ENCODE measurements at places on chromosomes 3 and 15.

DNA sequence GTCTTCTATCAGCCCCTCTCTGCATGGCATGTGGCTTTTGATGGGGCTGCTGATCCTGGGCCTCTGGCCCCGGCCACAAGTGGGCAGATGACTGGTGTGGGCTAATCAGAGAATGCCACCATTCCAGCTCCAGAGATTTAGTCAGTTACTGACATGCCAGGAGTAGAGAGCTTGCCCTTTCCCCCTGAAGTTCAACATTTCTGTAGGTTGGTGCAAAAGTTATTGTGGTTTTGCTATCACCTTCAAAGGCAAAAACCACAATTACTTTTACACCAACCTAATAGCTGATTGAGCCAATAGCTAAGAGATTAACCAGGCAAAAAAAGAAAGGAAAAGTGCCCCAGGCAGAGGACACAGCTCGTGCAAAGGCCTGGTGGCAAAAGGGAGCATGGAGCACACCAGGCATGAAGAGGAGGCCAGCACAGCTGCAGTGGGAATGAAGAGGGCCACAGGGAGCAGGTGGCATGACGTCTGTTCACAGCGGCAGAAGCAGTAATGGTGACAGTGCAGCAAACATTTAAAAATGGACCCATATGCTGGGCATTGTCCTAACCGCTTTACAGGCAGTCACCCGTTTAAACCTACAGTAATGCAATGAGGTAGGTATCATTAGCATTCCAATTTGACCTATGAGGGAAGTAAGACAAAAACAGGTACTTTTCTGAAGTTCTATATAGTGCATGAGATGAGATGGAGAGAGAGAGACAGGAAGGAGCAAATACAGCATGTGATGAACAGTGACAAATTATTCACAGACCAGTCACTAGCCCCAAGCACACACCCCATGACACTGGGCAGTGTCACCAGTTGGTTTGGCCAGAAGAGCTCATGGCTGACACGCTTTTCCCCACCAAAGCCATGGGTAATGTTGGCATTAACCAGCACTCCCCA lies 373.0 kb upstream of the PROK2 start:
- DNase-seq: no peak

- DNase-seq: no peak
These were observed 14.2 kb upstream of the SPATA12 start for GRCh38 chr3:57046101-57046765.

GRCh38 chr15:92492551-92493115 lies 99.0 kb downstream of the ST8SIA2 start:
- DNase-seq: no peak

GRCh38 chr3:42505849-42506410 lies 3.5 kb downstream of the VIPR1 start:
- DNase-seq: no peak

DNA sequence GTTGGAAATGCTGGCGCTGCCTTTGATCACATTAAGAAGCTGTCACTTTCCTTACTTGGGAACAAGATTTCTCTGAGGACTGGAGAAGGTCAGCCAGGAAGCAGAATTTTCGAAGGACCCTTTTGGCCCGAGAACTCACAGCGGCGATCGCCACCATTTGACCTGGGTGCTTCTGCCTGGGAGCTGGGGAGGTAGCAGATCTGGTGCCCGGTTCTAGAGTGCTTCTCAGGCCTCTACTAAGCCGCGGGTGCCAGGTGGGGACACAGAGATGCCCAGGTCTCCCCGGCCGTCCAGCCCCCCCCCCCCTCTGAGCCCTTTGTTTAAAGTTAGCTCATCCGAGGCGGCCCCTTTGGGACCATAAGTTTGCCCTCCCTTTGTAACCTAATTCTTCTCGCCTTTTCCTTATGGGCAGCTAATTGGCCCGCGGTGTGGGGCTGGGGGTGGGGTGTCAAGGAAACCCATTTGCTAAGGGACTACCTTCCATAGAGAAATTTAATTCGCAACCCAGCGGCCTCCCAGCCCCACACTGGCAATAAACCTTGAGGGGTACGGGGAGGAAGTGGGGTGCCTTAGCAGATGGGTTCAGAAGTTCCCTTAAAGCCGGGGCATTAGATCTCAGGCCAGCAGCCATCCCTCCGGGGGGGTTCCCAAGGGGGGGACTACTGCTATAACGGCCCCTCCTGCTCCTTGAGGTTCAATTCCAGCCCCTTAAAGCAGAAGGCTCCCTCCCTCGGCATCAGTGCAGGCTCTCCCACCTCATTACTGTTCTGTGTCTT lies 1.9 kb downstream of the GATA2 start:
- DNase-seq: no peak

GRCh38 chr15:35061161-35061824 lies 23.8 kb downstream of the NANOGP8 start:
- DNase-seq: no peak

DNA sequence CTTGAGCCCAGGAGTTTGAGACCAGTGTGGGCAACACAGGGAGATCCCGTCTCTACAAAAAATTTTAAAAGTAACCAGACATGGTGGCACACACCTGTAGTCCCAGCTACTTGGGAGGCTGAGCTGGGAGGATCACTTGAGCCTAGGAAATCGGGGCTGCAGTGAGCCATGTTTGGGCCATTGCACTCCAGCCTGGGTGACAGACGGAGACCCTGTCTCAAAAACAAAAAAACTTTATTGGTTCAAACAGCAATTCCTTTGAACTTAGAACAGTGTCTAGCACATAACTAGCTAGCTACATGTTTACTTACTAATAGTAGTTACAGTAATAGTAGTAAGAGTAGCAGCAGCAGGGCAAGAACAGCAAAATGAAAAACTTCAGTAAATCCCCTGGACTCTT lies 10.1 kb downstream of the HAUS2 start:
- no peak for DNase-seq

DNA sequence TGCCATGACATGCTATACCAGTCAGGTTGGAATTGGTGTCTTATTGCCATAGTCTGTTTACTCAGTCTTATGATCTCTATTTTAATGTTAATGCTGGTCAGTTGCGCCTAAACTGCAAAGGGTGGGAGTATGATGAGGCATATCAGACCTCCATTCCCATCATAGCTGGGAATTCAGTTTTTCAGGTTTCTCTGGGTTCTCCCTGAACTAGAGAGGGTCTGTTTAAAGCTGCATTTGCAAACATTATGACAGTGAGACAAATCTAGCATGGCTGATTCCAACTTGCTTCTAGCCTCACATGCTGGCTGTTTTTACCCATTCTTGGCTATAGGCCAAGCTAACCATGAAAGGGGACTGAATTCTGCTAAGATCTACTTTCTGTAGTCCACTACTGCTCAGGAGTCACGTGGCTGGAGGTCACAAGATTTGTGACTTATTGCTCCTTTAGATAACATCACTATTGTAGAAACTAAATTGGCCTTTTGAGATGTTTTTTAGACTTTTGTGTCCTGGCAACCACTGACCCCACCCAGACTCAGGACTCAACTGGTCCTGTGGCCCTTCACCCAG lies 96.5 kb downstream of the TGFBR2 start:
- DNase-seq: no peak

DNA sequence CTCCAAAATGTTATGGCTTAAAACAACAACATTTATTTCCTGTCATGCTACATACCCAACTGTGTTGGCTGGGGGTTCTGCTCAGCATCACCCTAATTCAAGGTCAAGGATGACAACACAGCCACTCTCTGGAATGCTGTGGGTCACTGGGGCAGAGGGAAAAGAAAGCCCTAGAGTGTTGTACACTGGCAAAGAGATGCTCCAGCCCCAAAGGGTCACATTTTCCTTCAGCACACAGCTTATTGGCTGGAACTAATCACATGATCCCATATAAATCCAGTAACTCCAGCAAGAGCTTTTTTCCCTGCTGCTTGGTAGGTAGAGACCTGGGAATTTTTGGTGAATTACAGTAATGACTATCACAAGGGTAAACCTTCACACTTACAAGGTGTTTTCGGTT lies 1041.4 kb downstream of the NTRK3 start:
- DNase-seq: no peak

- DNase-seq: no peak
These were observed 67.6 kb downstream of the TIGIT start for GRCh38 chr3:114361391-114361790.

GRCh38 chr15:66252685-66253417 lies 699 bp downstream of the MEGF11 start:
- peak; percentile 38 for DNase-seq

- no peak for DNase-seq
These were observed 91.1 kb downstream of the RSRC1 start for GRCh38 chr3:158200955-158201354.

- DNase-seq: no peak
These were observed 11.0 kb upstream of the MUSTN1 start for GRCh38 chr3:52845691-52846431.

GRCh38 chr15:65952391-65953053 lies 83.2 kb downstream of the RAB11A start:
- DNase-seq: peak; percentile 55

DNA sequence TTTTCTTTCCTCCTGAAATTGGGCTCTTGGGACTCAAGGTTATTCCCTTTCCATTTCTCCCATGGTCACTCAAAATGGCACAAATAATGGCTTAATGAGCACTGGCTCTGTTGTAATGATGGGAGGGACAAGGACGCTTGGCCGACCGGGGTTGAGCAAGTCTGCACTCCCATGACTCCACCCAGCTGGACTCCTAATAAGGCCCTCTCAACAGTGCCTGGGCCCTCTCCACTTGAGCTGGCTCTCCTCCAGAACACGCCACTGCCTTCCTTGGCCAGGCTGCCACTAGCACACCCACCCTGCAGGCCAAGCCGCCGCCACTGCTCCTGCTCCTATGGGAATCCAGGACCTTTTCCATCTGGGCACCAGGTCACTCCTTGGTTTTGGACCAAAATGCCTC lies 42.3 kb downstream of the ADCY5 start:
- DNase-seq: no peak
